ENCODE measurements at places on chromosomes 5 and 9.

DNA sequence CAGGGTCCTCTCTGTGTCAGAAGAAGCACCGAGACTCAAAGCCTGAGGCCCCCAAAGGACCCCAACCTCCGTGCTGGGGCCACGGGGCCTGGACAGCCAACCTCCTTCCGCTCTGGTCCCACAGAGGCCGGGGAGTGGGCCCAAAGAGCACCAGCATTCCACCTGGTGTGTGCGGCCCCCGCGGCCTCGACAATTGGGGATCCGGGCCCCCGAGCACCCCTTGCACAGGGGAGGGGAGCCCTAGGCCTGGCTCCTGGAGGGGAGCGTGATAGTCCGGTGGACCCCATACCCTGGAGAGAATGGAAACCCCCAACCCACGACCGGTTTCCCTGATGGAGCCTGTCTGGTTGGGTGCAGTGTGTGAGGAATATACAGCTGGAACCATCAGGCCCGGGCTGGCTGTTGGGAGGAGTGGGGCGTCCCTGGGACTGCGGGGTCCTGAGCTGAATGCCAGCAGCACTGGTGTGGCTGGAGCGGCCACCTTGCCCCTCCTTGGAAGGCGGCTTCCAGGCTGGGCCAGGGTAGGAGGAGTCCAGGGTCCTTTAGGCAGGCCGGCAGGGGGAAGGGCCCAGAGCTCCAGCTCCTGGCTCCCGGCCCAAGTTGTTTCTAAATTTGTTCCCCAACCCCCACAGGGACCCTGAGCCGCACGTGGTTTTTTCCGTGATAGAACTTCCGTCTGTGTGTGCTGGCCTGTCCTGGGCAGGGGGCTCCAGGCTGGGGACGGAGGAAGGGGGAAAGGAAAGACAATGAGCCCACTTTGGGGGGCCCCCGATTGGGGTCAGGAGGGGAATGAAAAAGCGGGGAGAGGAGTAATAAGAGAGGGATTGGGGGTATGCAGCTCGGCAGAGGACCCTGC is 825 bp upstream of the TOR4A start:
- no peak for DNase-seq

DNA sequence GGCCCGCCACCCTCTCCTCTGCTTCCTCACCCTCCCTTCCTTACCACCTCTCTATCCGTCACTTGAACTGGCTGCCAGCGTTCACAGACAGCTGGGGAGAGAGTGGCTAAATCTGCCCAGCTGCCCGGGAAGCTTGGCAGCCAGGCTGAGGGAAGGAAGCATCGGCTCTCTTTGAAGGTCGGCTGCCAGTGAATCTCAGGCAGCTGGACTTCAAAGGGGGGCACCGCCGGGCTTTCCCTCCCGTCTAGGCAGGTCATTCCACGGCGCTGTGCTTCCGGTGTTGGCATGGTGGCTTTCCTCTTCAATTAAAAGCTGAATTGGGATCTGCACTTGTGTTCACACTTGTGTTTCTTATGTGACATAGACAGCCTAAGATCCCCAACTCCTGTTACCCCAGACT is 174.0 kb downstream of the GDNF start:
- no peak for DNase-seq

DNA sequence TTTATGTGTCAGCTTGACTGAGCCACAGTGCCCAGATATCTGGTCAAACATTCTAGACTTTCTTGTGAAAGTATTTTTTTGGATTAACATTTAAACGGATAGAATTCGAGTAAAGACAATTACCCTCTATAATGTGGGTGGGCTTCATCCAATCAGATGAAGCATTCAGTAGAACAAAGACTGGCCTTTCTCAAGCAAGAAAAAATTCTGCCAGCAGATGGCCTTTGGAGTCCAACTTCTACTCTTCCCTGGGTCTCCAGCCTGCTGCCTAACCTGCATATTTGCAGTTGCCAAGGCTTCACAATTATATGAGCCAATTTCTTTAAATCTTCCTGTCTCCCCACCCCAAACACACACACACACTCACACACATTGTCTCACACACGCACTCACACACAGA is 86.4 kb downstream of the MED10 start:
- peak; percentile 11 for DNase-seq

DNA sequence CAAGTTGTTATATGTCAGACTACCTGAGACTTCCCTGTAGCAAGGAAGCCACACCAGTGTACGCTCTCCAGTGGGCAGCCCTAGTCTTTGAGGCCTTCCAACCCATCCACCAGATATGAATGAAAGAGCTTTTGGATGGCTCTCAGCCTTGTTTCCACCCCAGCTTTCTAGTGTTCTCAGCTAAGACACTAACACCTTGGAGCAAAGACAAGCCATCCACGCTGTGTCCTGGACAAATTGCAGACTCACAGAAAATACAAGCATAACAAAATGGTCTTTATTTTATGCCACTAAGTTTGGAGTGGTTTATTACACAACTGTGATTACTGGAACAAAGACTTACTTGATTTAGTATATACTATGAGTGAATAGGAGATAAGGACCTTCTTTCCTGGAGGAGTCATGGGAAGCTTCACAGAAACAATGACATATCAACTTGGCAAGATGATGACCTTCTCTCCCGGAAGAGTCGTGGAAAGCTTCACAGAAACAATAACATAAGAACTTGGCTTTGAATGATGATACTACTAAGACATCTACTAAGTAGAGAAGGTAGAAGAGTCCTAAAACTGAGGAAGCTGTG is 134.0 kb upstream of the VCAN start:
- DNase-seq, result no peak

GRCh38 chr5:128402506-128402905 is 135.5 kb downstream of the FBN2 start:
- no peak for DNase-seq

DNA sequence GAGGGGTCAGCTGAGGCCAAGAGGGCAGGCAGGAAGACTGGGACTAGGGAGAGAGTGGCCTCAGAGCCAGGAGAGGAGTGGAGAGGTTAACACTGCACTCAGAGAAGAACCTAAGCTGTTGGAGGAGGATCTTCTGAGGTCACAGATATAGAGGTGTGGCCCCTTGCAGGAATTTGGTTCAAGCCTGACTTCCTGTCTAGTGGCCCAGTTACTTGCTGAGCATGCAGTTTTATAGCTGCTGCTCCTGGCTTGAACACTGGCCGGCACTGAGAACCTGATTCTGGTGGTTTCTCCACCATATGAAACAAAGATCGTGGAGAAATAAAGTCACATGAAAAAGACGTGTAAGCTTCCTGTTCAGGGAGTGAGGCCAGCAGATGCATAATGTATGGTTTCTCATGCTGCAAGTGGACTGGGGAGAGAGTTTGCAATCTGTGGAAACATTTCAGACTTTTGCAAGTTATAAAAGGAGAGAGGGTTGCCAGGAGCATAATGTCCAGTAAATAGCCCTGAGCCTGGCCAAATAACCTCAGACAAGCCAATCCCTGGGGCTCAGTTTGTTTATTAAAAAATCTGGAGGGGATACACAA is 82.6 kb downstream of the GALNT10 start:
- no peak for DNase-seq
